ENCODE measurements at places on chromosomes 2 and 18.

- no peak for DNase-seq
Measured at GRCh38 chr2:10097352-10098148, 17.3 kb upstream of the CYS1 start.

DNA sequence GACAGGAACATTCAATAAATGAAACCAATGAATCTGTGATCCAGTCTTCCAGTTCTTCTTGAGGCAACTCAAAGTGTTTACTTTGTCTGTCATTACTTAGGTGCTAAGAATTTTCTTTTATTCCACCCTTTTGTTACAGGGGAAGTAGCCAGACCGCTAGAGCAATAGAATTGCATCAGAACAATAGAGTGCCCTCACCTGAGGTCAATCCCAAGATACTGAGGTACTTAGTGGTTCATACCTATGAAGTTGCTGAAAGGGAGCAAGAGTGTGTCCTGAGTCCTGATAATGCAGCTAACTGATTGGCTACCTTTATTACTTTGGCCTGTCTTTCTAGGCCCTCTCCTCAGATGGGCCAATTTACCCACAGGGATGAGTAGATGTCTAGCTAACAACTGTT lies 359.4 kb upstream of the KCNH7 start:
- no peak for DNase-seq

DNA sequence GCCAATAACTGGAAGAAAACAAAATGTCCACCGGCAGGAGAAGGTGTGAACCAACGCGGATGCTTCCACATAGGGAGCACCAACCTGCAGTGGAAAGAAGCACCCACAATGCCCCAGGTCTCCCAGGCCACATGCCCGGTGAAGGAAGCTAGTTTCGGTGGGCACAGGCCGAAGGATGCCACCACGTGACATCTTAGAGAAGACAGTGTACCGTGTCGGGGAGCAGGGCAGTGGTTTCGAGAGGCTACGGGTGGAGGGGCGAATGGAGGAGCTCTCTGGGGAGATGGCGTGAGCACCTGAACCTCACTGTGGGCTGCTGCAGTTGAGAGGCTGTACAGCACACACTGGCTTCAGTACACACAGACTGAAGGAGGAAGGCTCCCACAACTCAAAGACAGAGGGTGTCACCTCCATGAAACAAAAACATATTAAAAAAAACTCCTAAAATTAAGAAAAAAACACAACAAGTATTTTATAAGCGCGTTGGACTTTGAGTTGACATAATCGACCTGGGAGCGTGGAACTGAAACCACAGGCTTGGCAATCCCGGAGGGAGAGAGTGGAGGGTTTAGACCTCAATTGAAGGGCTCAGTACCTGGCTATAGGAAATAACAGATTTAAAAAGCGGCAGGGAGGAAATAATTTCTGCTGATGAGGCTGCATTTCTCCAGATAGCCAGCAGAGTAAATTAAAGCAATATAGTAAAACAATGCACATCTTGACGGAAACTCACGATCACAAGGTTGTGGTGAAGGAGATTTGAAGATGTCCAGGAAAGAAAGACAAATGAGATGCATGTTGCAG lies 160.1 kb downstream of the RTP5 start:
- no peak for DNase-seq

DNA sequence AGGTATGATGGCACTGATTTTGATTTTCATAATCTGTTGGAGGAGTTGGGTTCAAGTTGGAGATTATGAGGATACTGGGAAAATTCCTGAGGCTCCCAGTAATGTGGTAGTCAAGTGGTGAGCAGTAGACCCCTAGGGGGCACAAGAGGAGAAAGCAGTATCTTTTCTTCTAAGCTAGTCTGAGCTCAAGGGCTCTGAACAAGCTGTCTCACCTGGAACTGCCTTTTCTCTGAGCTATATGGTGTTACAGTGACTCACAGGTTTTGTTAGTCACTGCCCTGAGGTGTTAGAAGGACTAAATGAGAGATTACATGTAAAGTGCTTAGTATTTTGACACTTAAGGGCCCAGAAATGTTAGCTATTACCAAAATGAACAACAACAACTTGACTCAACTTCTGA lies 42.2 kb downstream of the CD302 start:
- no peak for DNase-seq

DNA sequence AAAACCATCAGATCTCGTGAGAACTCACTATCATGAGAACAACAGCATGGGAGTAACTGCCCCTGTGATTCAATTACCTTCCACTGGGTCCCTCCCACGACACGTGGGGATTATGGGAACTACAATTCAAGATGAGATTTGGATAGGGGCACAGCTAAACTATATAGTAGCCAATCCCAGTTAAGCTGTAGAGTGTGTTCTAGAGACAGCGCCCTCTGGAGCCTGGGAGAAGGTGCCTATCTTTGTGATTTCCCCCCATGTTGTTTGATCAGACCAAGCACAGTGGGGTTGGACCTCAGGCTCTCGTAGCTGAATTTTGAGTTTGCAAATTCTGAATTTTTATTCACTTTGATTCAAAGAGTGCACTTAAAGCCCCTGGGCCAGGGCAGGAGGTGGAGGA lies 108.2 kb upstream of the TWIST2 start:
- no peak for DNase-seq

Data from putamen (tissue), 1 donor.